Foreskin keratinocyte (primary cell): ENCODE measurements at places on chromosomes 7 and 10.

- DNase-seq: no peak
Observed at GRCh38 chr10:130769146-130770017, 542.1 kb downstream of the TCERG1L start.

DNA sequence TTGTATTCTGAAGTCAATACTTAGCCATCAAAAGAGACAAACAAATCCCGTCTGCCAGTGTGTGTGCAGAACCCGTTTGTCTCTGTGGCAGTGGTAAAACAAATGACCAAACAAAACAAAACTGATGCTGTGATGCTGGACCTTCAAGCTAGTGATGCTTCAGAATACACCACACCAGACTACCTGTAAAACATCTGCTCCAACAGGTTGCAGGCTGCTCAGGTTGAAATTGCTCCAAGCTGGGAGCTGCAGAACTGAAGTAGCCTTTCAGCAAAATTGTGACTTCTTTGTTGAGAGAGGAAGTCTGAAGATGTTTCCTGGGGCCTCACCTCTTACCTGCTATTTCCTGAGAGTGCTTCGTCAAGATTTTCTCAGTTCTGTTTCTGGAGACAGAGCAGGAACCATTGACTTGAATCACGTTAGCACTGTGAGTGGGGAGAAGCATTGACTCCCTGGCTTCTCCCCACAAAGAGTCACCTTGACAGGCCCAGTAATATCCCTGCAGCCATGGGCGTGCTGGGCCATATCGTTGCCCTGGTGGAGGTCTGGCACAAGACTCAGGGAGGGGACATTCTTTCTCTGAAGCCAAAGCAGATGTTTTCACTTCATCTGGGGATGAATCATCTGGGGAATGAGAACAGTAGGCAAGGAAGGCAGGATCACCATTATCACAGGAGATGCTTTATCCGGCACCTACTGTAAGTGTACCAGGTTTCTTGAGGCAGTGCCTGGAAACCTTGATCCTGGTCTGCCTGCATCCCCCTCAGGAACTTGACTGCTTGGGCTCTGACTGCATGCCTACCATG, 80.2 kb downstream of the RBM20 start:
- DNase-seq: no peak

GRCh38 chr7:86932038-86932512, 127.4 kb downstream of the ELAPOR2 start:
- DNase-seq: peak; percentile 77

DNA sequence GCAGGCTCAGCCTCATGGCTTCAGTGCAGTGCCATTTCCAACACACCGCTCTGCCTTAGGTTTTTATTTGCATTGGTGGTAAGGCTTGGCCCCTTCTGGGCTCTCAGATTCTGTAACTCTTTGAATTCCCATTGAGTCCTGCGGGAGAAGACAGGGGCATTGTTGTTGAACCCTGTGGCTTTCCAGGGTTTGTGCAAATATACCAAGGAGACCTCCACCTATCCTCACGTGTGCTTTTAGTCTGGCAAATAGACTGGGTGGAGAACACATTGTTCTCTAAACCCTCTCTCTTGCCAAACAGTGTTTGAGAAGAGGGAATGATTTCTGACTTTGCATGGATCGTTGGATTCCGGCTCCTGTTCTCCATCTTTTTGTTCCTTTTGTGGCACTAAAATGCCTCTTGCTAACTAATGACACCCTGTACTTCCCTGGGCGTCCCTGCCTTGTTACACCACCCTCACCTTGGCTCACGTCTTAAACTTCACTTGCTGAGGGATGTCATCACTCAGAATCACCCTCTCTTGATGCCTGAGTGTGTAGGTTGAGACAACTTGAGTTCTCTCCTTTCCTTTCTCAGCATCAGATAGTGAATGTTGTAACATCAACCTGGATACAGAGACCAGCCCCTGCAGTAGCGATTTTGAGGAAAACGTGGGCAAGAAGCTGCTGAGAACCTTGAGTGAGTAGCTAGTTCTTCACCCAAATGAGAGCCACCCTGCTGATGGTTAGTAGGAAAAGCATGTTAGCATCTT, 40.5 kb downstream of the GOT1 start:
- DNase-seq: no peak

DNA sequence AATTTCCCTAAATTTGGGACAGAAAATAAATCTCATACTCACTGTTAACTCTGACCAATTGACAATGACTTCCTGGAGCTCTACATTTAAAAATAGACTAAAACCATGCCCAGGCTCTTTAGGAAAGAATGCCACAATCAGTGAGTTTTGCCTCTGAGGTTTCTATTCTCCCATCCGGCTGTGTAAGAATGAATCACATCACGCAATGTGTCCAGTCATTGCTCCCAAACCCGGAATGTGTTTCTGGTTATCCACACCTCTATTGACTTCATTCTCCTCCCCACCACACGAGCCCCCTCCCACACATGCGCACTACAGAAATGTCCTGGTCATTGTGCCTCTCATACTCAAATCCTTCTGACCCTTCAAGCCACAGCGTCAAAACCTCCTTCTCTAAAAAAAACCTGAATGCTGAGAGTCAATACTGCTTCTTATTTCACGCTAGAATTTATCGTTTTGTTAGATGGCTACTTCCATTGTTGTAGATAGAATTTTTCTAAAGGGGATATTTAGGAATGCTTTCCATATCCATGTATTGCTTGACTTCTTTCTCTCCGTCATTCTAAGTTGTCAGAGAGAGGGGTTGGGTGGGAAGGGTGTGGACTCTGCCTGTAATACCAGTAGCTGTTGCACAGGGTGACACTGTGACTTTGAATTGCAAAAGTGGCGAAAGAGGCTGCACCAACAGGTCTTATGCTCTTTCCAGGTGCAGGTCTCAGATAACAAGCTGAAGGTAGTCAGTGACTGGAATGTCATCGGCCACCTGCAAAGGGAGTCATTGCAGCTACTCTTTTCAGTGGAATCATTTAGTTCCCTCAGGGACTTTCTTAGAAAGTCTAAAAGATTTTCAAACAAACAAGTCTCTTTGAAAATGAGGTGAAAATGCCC, 356.6 kb downstream of the PAXIP1 start:
- no peak for DNase-seq

- no peak for DNase-seq
Observed at GRCh38 chr10:107859065-107859464, 694.6 kb upstream of the SORCS1 start.

GRCh38 chr7:9681284-9681683, 1247.9 kb downstream of the NXPH1 start:
- DNase-seq: no peak

GRCh38 chr10:71975087-71975870, 11.1 kb downstream of the CHST3 start:
- no peak for DNase-seq
